ENCODE measurements at places on chromosomes 1 and 21.

DNA sequence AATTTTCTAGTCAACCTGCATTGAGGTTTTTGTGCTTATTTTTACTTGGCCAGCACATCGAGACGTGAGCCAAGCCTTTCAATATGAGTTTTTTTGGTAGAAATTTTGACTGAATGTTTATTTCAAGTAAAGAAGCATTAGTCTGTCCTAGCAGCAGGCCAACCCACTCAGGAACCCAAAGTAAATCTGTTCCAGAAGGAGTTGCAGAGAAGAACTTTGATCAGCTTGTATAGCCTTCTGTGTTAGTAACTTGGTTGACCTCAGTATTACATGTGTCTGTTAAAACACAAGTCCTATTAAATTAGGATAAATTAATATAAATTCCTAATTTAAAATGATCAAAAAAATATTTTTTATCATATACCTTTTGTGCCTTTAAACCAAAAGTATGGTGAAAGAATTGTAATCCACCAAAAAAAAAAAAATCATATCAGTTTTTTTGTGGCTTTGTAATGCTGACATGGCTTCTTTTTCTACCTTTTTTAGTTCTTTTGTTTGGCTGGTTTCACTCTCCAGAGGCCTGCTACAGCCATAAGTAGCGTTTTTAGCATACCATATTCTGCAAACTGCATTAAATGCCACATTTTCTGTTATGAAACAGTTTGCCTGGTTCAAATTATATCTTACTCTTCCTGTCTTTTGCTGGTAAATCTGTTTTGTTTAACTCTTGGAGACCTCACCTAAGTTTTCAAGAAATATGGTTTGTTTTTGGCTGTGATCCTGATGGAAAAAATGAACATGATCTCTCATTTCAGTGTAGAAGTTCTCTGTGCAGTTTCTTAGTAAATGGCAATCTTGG lies 39.5 kb downstream of the ATF6 start:
- no peak for DNase-seq

- no peak for DNase-seq
Observed at GRCh38 chr1:200314085-200314750, 95.6 kb downstream of the ZNF281 start.

- DNase-seq, result no peak
Observed at GRCh38 chr1:210646258-210646616, 317.5 kb downstream of the HHAT start.

DNA sequence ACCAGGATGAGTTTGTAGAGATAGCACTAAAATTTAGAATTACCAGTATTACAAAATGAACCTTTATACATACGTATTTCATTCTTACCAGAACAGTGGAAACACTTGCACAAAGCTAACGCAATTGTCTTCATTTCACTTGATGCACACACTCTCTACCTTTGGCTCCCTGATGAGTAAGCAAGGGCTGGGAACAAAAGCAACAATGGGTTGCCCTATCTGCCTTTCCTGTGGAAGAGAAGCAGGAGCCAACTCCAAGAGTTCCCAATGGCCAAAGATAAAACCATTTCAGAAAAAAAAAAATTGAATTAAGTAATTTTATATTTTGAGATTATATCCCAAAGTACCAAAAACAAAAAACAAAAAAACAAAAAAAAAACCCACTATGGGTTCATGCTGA lies 344.1 kb upstream of the GREM2 start:
- DNase-seq, result no peak

DNA sequence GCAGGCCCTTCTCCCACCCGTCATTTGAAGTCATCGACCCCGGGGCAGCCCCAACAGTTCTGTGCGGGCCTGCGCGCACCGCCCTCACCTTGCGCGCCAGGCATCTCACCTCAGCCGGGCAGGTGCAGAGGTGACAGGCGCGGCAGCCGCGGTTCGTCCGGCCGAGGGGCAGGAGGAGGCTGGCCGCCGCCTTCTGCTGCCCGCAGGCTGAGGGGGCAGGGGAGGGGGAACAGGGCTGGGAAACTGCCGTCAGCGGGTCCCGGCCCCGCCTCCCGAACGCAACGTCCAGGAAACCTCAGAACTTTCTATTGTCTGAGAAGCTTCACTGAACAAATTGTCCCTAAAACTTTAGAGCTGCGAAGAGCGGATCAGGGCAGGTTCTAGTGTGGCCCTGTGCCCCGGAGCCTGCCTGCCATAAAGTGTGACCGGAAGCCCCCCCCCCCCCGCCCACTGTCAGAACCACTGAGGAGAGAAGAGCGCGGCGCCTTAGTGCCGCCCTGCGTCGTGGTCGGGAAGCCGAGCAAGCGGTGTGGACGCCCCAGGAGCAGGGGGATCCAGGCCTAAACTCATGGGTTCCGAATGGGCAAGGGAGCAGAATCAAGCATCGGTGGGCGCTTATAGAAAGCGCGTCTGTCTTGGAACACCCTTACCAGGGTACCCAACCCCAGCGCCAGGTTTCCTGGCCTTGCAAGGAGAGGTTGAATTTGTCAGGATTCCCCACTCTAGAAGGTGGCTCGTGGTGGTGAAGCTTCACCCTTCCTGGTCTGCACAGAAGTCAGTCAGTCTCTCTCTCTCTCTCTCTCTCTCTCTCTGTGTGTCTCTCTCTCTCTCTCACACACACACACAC lies 13.3 kb upstream of the TBX15 start:
- no peak for DNase-seq

- no peak for DNase-seq
Observed at GRCh38 chr1:111503585-111504060, at the start of the genes ADORA3 and TMIGD3. Gene ADORA3, minus strand, starts transcription at chr1:111503633. Its CDS starts 279 bp downstream, at chr1:111503354. Gene TMIGD3, minus strand, starts transcription at chr1:111503633. Its CDS starts 279 bp downstream, at chr1:111503354.

GRCh38 chr1:246066573-246066972 lies 440.5 kb downstream of the SMYD3 start:
- DNase-seq, result no peak

GRCh38 chr1:24991697-24992096 lies 61.6 kb upstream of the RUNX3 start:
- no peak for DNase-seq

DNA sequence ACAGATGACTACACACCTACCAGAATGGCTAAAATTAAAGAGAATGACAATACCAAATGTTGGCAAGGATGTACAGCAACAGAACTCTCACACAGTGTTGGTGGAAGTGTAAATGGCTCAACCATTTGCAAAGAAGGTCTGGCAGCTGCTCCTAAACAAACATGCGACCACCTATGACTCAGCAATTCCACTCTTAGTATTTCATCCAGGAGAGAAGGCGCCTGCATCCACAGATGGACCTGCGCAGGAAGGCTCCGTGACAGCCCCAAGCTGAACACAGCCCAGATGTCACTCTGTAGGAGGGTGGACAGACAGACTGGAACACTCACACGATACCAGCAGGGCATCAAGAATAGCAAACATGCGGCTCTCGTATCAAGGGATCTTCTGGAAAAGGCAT lies 6.7 kb downstream of the PTTG1IP start:
- no peak for DNase-seq

DNA sequence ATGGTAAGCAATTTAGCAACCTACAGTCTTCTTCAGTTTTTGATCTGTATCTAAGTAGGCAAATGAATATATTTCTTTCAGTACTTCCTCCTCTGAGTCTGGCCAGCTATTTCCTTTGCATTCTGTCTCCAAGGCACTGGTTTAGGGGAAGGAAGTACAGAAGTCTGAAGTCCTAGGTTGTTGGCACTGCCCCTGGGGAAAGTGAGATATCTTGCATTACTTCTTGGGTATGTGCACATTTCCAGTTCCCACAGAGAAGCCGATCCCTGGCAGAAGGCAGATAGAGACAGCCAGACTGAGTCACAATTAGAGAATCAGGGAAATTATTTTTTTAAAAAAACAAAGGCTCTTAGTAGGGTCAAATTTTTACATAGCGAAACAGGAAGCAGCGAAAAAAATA lies 98.8 kb downstream of the RASAL2 start:
- no peak for DNase-seq

GRCh38 chr1:47867438-47868347 lies 129.5 kb downstream of the TRABD2B start:
- DNase-seq, result no peak

DNA sequence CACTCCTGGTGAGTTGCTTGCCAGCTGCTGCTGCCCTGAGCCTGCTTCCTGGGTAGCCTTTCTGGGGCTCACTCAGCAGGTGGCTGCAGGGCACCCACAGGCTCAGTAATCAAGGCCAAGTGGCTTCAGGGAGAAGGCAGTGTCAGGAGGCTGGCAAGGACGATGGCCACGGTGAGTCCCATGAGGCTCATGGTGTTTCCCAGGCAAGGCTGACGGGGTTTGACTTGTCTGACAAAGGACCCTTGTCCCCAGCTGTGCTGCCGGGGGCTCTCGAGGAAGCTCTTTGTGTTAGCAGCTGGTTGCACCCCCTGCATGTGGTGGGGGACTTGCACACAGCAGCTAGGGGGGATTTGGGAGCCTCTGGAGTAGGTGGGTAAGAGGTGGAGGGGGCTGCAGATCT lies 190.5 kb upstream of the C1orf174 start:
- DNase-seq, result no peak

- no peak for DNase-seq
Observed at GRCh38 chr1:225534135-225534534, 106.3 kb upstream of the LBR start.

- no peak for DNase-seq
Observed at GRCh38 chr1:109793089-109793485, 29.4 kb upstream of the EPS8L3 start.

DNA sequence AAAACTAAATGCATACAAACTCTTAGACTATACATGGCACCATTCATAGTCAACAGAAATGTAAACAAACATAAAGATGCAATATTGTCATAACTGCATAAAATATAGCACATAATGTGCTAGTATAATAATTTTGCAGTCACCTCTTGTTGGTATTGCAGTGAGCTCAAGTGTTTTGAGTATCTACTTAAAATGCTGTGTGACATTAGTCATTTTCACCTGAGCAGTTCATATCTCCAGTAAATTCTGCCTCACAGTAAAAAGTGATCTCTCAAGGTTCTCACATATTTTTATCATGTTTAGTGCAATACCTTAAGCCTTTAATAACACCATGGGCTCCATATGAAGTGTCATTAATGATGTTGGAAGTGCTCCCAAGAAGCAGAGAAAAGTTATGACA lies 29.6 kb upstream of the FMO2 start:
- DNase-seq, result no peak

DNA sequence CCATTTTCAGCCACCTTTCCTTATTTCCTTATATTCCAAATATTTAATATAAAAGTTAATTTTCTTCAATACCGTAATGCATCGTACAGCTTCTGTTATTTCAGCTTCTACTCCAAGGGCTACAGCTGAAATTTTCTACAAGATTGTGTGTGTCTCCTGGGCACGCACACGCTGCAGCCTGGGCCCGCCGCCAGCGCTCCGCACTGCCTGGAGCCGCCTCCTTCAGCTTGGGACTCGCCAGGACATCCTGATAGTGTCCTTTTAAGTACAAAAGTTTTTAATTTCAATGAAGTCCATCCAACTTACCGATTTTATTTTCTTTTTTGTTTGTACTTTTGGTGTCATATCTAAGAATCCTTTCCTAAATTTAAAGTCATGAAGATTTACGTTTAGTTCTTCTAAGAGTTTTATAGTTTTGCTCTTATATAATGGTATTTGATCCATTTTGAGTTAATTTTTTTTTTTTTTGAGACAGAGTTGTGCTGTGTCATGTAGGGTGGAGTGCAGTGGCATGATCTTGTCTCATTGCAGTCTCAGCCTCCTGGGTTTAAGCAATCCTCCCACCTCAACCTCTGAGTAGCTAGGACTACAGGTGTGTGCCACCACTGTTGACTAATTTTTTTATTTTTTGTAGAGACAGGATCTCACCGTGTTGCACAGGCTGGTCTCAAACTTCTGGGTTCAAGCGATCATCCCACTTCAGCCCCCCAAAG lies 82.8 kb downstream of the AXDND1 start:
- DNase-seq, result no peak

DNA sequence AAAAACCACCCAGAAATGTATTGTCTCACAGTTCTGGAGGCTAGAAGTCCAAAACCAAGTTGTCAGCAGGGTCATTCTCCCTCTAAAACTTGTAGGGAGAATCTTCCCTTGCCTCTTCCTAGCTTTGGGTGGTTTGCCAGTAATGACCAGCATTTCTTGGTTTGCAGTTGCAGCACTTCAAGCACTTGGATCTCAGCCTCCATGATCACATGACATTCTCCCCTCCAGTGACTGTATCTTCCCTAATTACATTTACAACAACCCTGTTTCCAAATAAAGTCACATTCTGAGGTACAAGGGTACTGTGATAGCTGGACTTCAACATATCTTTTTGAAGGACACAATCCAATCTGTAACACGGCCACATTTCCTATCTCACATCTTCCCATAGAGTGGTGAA lies 37.2 kb downstream of the EVI5 start:
- DNase-seq, result no peak

GRCh38 chr1:55259911-55260609 lies 44.9 kb upstream of the USP24 start:
- no peak for DNase-seq

DNA sequence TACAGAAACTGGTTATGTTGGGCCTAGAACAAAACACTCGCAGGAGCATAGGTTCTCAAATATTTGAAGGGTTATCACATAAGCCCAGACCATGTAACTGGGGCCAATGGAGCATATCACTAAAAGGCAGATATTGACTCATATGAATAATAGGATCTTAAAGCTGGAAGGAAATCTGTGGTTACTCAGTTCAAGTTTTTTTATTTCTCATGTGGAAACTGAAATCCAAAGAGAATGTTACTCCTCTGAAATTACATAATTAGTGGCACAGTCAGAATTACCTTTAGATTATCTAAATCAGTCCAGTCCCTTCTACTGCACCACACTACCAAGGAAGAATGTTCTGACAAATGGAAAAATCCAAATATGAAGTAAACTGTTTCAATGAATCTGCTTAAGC lies 12.0 kb downstream of the SLAMF8 start:
- no peak for DNase-seq

DNA sequence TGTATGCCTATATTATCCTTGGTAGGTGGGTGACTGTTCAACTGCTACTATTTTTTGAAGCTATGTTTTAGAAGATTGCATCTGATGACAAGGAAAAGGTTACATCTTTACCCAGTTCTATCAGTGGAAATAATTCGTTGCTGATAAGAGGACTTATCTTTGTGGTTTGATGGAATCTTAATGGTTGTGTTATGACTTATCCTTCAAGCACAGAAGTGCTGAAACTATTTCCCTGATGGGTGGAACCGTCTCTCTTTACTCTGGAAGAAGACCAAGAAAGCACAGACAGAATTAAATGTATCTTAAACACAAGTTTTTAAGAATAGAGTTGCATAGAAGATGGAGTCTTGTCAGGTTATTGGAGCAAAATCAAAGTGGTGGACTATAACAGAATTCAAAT lies 437.7 kb upstream of the KAZN start:
- DNase-seq, result no peak

DNA sequence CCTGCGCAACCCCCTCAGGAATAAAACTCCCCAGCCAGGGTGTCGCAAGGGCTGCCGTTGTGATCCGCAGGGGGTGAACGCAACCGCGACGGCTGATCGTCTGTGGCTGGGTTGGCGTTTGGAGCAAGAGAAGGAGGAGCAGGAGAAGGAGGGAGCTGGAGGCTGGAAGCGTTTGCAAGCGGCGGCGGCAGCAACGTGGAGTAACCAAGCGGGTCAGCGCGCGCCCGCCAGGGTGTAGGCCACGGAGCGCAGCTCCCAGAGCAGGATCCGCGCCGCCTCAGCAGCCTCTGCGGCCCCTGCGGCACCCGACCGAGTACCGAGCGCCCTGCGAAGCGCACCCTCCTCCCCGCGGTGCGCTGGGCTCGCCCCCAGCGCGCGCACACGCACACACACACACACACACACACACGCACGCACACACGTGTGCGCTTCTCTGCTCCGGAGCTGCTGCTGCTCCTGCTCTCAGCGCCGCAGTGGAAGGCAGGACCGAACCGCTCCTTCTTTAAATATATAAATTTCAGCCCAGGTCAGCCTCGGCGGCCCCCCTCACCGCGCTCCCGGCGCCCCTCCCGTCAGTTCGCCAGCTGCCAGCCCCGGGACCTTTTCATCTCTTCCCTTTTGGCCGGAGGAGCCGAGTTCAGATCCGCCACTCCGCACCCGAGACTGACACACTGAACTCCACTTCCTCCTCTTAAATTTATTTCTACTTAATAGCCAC lies 696 bp downstream of the TGFB2 start:
- no peak for DNase-seq

Data from activated CD4-positive, alpha-beta T cell treated with anti-CD3 and anti-CD28 coated beads for 24 hours (primary cell).